ENCODE measurements at places on chromosomes 5 and 9.

DNA sequence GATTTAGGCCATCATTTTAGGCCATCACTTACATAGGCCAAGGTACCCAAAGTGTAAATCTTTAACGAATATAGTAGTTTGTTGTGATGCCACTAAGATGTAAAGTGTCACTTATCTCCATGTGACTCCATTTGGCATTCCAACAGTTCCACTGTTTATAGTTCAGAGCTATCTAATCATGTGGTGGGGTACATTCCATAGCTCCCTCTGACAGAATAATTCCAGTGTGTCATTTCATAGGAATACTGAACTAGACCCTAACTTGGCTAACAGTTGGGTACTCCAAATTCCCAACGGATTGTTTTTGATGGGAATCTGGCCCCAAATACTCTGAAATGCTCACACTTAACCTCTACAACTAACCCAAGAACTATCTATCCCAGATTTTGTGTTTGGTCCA is 76.7 kb upstream of the FST start:
- DNase-seq, result no peak

GRCh38 chr5:173547579-173547978 is 68.9 kb downstream of the BOD1 start:
- DNase-seq, result no peak

- no peak for DNase-seq
Measured at GRCh38 chr5:149581931-149582768, 852 bp downstream of the ARHGEF37 start.

- peak; percentile 22 for DNase-seq
Measured at GRCh38 chr5:59188419-59189225, 605.7 kb downstream of the RAB3C start.

- no peak for DNase-seq
Measured at GRCh38 chr9:114664181-114664580, 6.6 kb upstream of the TEX53 start.

DNA sequence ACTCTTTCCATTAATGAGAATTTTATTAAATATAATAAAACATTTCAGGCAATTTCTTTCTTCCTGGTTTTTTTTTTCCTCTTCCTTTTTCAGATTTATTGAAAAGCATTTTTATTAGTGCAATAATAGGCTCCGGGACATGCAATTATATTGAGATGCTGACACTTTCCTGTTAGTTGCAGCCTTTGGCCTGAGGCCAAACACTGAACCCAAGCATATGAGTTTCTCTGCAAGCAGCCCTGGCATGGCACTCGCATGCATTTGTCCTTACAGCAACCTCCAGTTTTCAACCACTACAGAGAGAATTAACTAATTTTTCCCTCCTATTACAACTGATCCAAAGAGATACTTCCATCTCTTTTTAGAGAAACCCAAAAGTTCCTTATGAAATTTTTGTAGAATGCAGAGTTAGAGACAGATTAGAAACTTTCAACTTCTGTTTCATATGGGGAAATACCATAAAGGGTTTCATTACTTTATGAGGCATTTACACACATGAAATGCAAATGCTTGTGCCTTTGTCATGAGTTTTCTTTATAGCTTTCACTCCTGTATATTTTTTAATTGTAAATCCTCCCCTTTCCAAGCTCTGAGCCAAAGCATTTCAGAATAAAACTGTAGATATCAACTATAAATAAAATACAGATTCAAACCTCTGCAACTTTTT is 183.0 kb downstream of the CETN3 start:
- no peak for DNase-seq

GRCh38 chr5:24547132-24547531 is 97.6 kb downstream of the CDH10 start:
- no peak for DNase-seq

DNA sequence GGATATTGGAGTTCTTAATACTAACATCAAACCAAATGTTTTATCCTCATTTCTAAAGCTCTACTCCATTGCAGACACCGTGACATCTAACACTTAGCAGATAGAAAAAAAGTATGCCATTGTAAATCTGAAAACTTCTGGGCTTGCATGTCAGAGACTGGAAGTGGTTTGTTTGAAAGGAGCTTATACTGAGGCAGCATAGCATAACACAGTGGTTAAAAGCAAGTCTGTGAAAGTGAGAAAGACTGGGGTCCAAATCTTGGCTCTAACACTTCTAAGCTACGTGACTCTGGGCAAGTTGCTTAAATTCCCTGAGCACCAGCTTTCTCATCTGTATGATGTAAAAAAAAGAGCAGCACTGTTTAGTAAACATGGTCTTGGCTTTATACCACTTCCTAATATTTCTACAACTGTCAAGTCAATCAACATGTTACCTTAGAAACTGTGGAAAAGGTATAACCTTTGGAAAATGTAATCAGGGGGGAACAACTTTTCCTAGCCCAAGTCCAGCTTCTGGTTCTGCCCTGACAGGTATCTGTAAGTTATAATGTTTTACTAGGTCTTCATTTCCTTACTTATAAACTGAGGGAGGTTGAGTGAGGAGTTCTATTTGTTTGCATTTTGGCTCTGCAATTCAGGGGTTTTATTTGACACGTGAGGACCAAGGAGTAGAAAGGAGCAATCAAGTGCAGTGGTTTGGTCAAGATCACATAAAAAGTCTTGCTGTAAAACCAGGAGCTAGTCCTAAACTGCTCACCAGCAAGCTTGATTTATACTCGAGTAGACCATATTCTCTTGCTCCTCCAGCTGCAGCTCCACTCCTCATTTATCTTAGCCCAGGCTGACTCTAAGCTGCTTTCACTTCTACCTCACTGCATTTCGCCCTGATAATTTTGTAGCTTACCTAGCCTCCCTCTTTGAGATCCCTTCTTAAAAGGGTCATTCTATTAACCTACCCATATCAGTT is 541.0 kb downstream of the RAB3C start:
- no peak for DNase-seq

DNA sequence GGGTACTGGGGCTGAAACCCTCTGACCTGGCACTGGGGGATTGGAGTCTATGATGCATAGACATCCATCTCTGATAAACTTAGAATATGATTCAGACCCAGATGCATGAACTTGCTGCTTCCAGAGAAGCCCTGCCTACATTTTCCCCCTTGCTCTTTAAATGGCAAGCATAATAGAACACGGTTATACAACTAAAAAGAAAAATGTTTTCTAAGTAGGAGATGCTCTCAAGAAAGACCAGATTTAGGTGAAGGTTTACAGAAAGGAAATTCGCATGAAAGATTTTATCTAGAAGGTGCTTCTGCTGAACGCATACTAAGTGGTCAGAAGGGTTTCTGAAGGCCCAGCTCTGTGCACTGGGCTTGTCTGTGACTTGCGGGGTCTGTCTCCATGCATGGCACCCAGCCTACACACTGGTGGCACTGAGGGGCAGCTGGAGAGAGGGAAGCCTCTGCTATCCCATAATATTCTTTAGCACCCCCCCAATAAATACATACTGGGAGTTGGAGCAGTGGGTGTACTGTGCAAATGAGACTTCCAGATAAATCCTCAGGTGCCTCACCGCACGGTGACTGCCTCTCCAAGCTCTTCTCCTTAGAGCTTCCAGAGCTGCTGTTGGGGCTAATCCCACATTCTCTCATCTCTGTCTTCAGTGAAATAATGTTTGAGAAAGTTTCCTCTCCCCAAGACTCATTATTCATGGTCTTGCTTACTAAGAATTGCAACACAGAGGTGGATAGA is 114.6 kb downstream of the FSTL4 start:
- DNase-seq, result no peak

DNA sequence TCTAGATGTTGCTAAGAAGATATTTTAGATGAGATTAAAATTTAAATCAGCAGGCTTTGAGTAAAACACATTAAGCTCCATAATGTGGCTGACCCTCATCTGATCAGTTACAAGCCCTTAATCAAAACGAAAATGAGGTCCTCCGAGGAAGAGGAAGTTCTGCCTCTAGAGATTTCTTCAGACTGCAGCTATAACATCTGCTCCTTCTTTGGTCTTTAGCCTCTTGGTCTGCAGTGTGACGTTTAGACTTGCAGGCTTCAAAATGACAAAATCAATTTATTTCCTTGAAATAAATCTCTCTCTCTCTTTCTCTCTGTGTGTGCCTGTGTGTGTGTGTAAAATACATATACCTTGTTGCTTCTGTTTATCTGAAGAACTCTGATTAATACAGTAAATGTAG is 1429.8 kb upstream of the CDH9 start:
- DNase-seq, result no peak

- no peak for DNase-seq
Measured at GRCh38 chr5:99544356-99544755, 615.5 kb upstream of the CHD1 start.

- no peak for DNase-seq
Measured at GRCh38 chr9:14226855-14227532, 86.9 kb downstream of the NFIB start.

- DNase-seq, result no peak
Measured at GRCh38 chr9:80794197-80794596, 895.1 kb downstream of the TLE1 start.

DNA sequence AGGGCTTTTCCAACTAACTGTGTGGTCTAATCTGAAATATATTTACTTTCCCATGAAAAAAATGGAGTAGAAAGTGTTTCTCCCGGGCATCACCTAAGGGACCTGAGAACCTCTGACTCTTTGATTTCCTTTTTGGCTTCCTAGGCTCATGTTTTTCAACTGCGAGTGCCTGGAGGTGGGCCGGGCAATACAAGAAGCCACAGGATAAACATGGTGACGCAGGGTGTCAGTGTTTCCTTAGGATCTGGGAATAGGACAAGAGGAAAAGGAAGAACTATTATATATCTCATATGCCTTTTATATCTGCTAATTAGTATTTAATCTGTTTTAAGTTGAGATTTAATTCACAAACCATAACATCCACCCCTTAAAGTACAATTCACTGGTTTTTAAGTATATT is 11.4 kb upstream of the LECT2 start:
- no peak for DNase-seq

GRCh38 chr9:128358861-128359260 is 12.3 kb upstream of the URM1 start:
- DNase-seq, result no peak

- DNase-seq, result no peak
Measured at GRCh38 chr5:33224285-33224961, 216.3 kb upstream of the TARS1 start.

DNA sequence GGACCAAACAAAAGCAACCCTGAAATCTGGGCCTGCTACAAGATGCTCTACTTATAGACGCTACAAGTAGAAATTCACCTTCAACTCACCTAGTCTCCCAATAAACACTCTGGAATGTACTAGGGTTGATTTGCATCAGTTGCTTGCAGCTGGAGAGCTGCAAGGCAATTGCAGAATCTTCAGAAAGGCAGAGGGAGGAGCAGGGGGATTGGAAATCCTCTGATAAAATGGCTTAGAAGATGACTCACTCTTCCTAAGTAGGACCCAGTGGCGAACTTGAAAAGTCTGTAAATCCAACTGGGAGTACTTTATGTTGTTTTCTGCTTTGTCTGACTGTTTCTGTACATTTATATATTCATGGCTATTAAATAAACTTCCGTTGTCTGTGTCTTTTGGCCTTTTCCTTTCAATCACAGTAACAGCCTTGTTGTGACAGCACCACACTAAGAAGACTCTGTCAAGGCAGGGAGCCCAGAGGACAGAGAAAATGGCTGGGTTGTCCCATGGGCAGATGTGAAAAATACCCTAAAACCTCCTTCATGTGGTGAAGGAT is 14.7 kb upstream of the MLLT3 start:
- DNase-seq, result no peak

- DNase-seq, result no peak
Measured at GRCh38 chr9:14236591-14236990, 77.3 kb downstream of the NFIB start.

GRCh38 chr9:113621309-113621791 is 157.8 kb downstream of the RGS3 start:
- DNase-seq, result no peak

- no peak for DNase-seq
Measured at GRCh38 chr5:42020788-42021530, 95.9 kb downstream of the FBXO4 start.

DNA sequence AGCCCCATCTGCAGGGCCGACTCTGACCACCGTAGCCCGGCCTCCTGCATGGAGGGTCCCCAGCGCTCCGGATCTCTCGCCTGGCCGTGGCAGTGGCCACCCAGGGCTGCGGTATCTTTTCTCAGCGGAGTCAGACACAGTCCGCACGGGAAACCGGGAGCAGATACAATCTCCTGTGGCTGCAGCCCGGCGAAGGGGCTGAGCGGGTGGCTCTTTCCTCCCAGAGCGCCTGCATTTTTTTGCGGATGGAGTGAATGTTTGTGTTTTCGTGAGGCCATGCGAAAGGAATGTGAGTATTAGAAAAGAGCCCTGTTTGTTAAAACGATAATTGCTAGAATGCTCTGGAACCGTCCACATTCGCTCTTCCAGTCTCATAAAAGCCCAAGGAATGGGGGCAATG is 53.4 kb upstream of the PTCH1 start:
- DNase-seq, result no peak

- DNase-seq, result no peak
Measured at GRCh38 chr9:35274993-35275392, 113.2 kb downstream of the UNC13B start.

- DNase-seq, result no peak
Measured at GRCh38 chr5:169702693-169703481, 65.8 kb downstream of the DOCK2 start.

DNA sequence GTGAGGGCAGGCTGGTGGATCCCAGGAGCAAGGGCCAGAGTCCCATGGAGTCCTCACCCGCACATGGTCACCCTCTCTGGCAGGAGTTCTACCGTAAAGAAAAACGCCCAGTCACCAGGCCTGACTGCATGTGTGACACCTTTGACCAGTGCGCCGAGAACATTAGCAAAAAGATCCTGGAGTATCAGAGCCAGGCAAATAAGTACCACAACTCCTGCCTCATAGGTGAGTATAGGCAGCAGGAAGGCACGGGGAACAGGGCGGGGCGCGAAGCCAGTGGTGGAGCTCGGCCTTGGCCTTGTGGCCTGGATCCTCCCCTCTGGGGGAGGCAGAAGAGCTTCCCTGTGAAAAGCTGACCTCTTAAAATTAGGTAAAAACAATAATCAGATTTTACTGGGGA is 45.4 kb upstream of the TDRD7 start:
- no peak for DNase-seq

DNA sequence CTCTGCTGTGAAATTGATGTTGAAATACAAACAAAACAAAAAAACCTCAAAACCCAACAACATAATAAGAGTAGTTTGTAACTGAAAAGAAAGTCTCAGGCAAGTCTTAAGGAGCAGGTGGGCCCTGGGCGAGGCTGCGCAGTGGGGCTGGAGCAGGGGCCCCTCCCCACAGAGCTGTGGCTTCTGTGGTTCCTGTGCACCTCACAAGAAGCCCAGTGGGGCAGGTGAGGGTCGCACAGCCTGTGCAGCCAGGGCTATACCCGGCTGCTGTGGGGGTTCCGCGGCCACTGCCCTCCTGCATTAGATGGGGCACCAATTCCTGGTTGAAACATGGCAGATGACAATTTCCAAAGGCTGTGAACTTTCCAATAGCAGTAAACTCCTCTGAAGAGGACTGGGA is 75.3 kb downstream of the TRIO start:
- DNase-seq, result no peak

GRCh38 chr5:96432216-96433065 is 607 bp downstream of the PCSK1 start:
- DNase-seq, result no peak

DNA sequence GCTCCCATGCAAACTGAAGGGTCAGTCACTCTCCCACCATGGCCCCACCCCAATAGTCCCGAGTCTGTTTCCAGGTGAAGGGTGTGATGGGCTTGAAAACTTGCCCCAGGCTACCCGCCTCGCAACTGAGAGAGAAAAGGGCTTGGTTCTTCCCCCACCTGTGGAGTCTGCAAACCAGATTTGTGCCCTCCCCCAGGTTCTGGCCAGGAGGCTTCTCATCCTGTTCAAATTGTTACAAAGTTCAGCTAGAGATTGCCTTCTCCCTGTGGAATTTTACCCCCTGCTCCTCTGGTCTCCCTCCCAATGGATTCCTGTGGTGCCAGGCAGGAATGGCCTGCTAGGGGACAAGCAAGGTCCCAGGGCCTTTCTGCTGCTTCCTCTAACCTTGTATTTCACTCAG is 93.1 kb upstream of the ACO1 start:
- no peak for DNase-seq

Data from stimulated activated CD4-positive, alpha-beta T cell treated with anti-CD3 and anti-CD28 coated beads, Interleukin-1b, Interleukin-23, amount 100 ng/mL, for 1 hour (primary cell).